PC-3 (cell line): ENCODE measurements at places on chromosomes 4 and X. TPM values are rescaled to one million over a fixed set of nuclear protein-coding genes. Genes with fewer than 3 reads are reported as not detected.

Gene ARHGEF6
- 2.1 and 3.3 TPM in 2 replicates for total RNA-seq

Gene KLHL13
- 3.5 and 4.0 TPM in 2 replicates for total RNA-seq

Gene GATB
- 20.4 and 22.7 TPM in 2 replicates for total RNA-seq

Gene DGAT2L6
- total RNA-seq: not detected in 2 replicates

Gene UGT2B11
- not detected in 2 replicates for total RNA-seq

- H3K27me3 ChIP-seq: no peaks in the 10 kb centered on the region
- no peak overlapping the region for H3K4me3 ChIP-seq
- H3K36me3 ChIP-seq: no peaks in the 10 kb centered on the region; the same call in 1 of the 2 replicates
- DNase-seq: no peak
- H3K27ac ChIP-seq: no peak overlapping the region
These were observed 77.2 kb downstream of the ATP10D start for GRCh38 chr4:47562297-47562696.

DNA sequence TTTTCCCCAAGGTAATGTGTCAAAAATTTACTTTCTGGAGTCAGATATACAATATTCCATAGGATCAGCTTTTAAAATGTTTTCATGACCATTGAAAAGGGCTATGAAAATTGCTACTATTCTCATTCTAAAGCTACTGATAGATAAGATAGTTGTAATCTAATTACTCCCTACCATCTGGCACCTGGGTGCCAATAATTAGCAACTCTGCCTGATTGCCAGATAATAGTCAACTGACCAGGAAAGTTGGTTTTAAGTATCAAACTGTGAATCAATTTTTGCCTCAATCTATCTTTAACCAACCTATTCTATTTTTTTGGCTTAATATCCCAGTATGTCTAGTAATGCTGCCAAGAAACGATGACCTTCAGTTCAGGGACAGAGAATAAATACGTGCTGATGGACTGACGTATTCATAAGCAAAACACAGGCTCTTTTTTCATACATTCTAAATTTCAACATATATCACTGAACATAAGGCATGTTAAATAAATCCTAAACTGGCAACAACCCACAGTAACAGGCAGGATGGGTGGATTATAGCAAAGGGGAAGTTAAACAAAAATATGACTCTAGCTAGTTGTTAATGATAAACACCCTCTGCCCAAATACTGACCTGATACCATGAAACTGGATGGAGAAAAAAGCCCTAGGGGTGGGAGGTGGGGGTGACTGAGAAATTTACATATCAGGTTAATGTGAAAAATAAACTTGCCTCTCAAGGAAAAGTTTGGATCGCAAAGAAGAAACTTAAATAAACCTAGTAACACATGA, 18.2 kb downstream of the SH3RF1 start:
- no peaks in the 10 kb centered on the region for H3K27me3 ChIP-seq
- peaks cover 83% of the 10 kb centered on the region for H3K4me1 ChIP-seq
- no peak for DNase-seq
- no peaks in the 10 kb centered on the region for H3K36me3 ChIP-seq
- peak overlapping the region; percentile 38; the same call in 1 of the 2 replicates for H3K4me3 ChIP-seq

DNA sequence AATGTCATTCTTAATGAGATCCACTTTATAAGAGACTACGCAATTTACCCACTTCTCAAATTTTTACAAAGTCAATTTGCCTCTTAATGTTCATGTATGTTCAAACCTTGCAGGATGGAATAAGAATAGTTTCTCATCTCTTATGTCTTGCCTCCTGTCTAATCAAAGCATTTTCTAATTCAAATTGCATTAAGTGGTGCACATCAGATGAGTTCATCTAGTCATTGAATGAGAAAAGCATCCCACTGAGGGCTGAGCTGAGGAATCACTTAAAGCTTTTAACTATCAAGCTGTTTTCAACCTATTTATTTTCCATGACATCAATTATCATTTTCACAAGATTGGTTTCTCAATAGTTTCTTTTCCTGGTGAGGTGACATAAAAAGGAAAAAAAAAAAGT, 1964.0 kb downstream of the PCDH7 start:
- H3K4me1 ChIP-seq: peaks cover 1% of the 10 kb centered on the region; the same call in 1 of the 2 replicates
- no peak for DNase-seq
- no peak overlapping the region for H3K27ac ChIP-seq

- no peaks in the 10 kb centered on the region for H3K4me1 ChIP-seq
- no peak for DNase-seq
- no peaks in the 10 kb centered on the region for H3K27me3 ChIP-seq
These were observed 20.3 kb downstream of the UNC5C start for GRCh38 chr4:95528388-95528948.

Gene RUFY3
- total RNA-seq: 22.1 and 25.6 TPM in 2 replicates
